ENCODE measurements at places on chromosomes 7 and 10.
A peak's percentile ranks its signal among the peaks of the same experiment; 100 is the strongest.

DNA sequence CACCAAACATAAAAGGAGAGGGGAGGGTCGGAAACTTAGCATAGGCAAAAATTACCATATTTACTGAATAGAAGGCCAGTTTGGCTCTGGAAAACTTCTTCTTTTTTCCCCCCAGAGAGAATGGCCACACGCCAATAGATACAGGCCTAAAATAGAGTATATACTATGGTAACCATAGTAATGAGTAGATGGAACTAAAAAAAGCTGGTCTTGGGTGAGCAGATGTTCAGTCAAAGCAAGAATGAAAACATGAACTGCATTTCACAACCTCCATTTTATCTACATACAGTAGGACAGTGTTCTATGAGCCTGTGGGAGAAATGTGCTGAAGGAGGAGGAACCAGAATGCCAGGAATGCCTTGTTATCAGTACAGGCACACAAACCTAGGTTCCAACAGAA lies 141.7 kb upstream of the SEMA3A start:
- DNase-seq = peak; percentile 36

GRCh38 chr7:43823941-43824340 lies 45.4 kb downstream of the MRPS24 start:
- no peak for DNase-seq

DNA sequence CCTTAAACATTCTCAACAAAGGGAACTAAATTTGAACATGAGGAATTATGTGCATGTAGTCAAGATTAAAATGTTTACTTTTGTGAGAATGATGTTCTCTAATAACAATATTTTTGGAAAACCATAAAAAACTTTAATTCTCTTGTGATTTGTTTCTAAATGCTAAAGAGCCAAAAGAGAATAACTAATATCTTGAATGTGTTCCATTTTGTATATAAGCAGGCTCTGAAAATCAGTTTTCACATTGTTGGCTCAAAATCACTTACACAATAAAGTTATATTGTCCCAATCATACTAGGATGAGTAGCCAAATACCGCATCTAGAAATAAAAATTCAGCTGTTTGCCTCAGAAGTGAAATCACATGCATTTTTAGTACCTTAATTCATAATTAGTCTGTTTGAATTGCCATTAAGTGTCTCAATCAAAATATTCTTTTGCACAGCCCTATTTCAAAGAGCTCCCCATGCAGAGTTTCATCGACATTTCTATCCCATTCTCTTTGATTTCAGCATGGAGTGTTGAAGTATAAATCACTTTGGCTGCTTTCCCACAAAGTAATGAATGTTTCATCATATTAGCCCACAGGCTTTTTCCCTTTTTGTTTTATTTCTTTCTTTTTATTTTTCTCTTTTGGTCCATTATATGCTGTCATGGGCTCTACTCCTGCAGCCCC lies 420.3 kb upstream of the POM121L12 start:
- no peak for DNase-seq

- DNase-seq = no peak
Observed at GRCh38 chr7:43895847-43896415, 10.5 kb downstream of the URGCP start.

DNA sequence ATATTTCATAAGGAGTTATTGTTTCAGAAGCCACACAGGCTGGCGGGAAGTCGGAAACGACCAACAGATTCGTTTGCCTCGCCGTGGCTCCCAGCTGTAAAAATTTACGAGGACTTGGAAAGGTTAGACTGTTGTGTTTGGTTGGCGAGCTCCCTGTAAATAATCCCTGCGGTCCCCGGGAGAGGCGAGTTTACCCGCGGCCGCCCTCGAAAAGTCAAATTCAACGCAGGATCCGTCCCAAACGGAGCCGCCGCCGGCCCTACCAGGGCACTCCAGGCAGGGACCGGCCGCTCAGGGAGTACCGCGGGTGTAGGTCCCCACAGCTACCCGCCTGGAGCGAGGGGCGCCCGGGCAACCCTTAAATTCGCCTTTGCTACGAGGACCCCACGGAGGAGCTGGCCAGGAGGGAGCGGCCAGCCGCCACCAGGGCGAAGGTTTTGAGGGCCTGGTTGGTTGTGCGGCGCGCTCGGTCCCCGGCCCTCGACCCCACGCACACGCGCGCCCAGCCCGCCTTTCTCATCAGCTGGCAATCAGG lies 726 bp upstream of the HOXA9 start:
- no peak for DNase-seq

DNA sequence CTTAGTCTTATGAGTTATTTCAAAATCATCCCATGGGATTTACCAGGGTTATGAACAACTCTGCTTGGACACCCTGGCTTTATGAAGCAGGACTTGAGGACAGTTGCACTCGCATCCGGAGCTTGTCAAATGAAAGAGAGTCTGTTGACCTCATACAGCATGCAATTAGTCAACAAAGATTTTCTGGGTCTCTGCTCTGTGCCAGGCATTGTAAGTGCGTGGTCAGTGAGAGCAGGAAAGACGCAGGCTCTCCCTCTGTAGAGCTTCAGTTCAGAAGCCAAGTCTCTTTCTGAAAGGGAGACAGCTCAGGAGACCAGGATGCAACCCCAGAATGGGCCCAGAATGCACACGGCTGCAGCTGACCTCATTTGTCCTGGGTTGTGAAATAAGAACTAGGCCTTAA lies 45.5 kb upstream of the DMBT1 start:
- DNase-seq = no peak

- no peak for DNase-seq
Observed at GRCh38 chr7:123230147-123230546, 30.4 kb upstream of the SLC13A1 start.

- peak; percentile 82 for DNase-seq
Observed at GRCh38 chr10:119445311-119445934, 97.1 kb downstream of the RGS10 start.

DNA sequence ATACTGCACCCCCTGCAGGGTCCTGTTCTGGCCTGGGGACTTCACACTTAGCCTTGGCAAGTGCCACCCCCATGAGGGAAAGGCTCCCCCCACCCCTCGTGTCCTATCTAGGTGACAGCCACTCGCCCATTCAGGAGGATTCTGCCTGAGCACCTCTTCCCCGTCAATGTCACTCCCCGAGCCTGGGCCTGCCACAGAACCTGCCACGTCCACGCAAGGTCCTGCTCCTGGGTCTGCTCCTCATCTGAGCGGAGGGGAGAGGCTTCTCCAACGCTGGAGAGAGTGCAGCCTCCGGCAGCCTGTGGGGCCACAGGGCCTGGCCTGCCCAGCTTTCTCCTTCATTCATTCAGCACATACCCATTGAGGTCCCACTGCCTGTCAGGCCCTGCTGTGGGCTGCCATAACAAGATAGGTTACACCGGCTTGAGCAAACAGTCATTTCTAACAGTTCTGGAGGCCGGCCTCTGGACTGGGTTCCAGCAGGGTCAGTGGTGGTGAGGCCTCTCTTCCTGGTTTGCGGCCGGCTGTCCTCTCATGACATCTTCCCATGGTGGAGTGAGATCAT lies 92.0 kb upstream of the RET start:
- no peak for DNase-seq

GRCh38 chr10:31702005-31702404 lies 226.6 kb downstream of the ARHGAP12 start:
- no peak for DNase-seq

DNA sequence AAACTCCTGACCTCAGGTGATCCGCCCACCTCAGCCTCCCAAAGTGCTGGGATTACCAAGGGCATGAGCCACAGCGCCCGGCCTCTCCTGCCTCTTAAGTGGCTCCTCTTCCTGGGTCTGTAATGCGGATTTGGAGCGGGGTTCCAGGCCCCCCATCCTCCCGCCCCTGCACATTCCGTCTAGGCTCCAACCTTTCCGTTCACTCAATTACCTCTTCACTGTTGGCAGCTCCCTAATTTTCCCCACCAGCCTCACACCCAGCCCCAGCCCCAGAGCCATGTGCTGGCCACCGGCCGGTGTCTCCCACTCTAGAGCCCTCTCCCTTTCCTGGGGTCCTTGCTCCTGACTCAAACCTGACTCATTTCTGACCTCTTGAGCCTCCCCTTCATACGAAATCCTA lies 16.6 kb downstream of the ASB13 start:
- no peak for DNase-seq

DNA sequence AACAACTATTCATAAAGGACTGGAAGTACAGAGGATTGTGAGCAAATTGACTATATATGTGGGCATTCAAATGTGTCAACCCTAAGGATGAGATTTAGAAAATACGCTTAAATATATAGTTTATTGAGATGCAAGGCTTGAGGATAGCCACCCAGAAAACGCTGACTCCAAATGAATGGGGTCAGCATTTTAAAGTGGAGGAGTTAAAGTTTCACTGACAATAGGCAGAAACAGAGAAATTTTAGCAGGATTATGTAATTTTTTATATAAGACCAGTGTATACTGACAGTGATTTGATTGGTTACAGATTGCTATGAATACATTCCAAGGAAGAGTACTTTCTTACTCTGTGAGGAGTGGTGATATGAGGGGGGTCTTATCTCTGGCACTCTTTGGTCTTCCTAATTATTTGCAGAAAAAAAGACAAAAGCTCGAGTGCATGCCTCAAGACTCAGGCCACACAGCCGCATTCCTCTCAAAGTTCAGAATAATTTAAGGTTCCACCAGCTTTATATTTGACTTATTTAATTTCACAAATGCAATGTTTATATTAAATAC lies 38.6 kb upstream of the ARL4A start:
- no peak for DNase-seq

- DNase-seq = no peak
Observed at GRCh38 chr7:84092207-84092606, 102.4 kb downstream of the SEMA3A start.

All from cardiac muscle cell (in vitro differentiated cells and primary cell).